ENCODE measurements at places on chromosomes 16 and 17.

DNA sequence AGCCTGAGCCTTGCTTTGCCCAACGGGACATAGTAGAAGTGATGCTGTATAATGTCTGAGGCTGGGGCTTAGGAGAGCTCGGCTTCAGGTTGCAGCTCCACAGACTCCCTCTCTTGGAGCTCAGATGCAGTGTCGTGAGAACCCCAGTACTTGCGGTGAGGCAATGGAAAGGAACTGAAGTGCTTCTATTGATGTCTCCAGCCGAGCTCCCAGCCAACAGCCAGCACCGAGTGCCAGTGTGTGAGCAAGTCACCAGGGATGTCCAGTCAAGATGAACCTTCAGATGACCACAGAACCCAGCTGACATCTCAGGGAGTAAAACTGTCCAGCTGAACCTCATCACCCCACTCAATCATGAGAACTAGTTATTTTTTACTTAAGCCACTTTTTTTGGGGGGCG is 268.1 kb downstream of the IRF8 start:
- no peak for DNase-seq

DNA sequence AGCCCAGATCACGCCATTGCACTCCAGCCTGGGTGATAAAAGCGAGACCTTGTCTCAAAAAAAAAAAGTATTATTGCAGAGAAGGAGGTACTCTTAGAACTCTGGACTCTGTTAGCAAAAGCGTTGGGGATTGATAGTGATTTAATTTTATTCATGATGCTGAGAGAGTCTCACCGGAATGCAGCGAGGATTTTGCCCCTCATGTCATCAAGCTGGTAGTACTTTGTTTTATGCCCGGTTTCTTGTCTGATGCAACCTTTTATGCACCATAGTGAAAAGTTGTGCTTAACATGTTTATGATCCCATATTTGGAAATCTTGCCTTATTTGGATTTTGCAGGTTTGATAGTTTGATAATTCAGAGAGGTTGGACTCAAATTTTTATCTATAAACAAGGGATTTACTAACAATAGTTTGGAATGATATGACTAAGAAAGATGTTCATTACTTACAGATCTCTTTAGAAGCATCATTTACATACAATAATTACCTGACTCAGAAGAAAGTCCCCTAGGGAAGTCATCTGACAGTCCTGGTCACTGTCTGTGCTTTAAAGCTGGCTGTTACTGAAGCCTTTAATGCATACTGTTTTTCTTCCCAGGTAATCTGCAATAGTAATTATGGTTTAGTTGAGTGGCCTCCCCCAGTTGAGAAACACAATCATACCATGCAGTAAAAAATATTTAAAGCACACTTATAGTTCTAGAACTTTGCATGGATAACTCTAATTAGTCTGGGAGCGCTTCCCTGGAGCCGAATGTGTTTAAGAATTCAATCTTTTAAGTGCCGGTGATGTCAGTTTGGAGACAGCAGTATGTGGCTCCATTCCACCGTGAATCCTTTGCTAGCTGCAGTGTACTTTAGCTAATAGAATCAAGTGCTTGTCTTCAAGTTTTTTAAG is 120.9 kb downstream of the PRKCA start:
- DNase-seq, result no peak

DNA sequence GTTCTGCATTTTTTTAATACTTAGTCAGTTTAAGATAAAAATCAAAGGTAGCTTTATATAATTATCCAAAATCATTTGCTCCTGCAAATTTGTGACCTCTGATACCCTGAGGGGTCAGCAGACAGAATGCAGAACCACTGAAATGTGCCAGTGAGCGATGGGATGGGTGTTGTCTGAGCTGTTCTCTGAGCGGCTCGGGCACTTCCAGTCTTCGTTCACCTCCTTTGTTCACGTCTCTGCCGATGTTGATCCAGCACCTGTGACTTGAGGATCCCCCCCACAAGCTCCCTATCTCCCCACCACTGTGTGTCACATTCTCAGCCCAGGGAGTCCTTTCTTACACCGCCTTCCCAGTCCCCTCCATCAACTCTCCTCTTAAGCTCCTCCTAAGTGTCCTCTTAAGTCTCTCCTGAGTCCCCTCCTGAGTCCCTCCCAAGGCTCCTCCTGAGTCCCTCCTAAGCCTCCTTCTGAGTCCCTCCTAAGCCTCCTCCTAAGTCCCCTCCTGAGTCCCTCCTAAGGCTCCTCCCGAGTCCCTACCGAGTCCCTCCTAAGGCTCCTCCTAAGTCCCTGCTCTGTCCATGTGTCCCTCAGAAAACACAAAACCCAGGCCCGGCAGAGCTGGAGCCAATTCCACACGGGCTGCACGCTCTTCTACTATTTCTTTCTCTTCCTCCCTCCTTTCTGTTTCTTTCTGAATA is 47.5 kb downstream of the RNF213 start:
- DNase-seq, result no peak

DNA sequence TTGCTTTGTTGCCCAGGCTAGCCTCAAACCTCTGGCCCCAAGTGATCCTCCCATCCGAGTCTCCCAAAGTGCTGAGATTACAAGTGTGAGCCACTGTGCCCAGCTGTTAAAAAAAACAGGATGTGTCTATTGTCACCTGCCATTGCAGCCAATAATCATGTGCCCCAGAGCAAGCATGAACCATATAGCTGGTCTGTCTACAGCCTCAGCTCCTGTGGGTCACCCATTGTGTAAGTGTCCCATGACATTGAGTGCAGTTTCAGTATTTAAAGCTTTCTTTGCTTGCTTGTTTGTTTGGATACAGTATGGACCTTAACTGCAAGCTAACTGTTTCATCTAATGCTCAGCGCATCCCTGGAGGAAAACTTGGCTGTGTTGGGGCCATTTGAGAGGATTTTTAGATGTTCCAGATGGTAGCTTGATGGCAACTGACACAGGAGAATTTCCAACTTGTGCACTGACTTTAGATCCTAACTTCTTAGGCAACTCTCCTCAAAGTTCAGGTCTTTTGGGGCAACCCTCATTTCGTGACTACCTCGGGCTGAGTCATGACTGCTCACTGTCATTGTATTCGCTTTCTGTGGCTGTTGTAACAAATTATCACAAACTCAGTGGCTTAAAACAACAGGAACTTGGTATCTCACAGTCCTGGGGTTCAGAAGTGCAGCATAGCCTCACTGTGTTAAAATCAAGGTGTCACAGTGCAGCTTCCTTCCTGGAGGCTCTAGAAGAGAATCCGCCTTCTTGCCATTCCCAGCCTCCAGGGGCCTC is 30.3 kb upstream of the ADORA2B start:
- no peak for DNase-seq
